ENCODE measurements at places on chromosomes 7 and 10.

DNA sequence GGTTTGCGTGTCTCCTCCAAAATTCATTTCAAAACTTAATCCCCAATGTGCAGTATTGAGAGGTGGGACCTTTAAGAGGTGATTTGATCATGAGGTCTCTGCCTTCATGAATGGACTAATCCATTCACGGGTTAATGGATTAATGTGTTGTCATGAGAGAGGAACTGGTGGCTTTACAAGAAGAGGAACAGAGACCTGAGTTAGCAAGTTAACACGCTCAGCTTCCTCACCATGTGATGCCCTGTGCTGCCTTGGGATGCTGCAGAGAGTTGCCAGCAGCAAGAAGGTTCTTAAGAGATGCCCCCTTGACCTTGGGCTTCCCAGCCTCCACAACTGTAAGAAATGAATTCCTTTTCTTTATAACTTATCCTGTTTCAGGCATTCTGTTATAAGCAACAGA lies 3.7 kb upstream of the TCTN3 start:
- no peak for DNase-seq

- no peak for DNase-seq
Measured at GRCh38 chr10:129796710-129797420, 167.2 kb downstream of the EBF3 start.

DNA sequence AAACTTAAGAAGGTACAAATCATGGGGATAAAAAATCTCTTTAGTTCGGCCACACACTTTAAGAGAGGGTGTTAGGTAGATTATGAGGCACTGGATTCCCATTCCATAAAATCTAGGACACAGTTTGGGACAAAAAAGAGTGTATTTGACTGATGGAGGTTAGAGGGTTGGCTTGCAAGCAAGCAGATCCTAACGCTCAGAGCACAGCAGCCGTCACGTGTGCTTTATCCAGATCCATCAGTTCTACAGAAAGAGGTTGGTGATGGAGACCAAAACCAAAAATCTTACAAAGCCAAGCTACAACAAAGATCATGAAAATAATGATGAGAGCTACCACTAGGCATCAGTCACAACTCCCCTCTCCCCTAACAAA lies 549.4 kb downstream of the TNS3 start:
- no peak for DNase-seq

DNA sequence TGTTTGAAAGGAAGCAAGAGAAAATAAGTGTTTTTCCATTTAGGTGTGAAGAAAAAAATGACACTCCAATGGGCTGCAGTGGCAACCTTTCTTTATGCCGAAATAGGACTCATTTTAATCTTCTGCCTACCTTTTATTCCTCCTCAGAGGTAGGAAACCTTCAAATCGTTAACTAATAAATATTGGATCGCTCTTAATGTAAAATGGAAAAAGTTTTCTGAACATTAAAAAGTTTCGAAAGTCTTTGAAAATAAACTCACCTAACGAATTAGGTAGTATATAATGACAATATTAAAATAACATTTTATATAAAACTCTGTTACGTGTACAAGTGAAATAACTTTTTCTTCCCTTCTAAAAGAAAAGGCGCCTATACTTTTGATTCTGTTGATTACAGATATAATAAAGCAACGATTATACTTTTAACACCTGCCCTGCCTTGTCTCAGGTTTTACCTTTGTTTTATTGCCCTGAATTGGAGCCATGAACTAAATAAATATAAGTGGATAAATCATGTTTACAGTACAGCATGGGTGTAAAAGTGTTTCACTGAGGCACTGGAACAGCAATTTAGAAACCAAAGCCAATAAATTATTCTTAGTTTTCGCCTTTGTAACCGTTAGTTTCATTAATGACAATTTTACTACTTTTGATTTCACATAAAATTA lies 804 bp downstream of the BCAP29 start:
- DNase-seq, result no peak

GRCh38 chr10:118939211-118940007 lies 90.1 kb upstream of the NANOS1 start:
- DNase-seq, result no peak

- no peak for DNase-seq
Measured at GRCh38 chr7:127665922-127666321, 13.9 kb downstream of the SND1 start.

DNA sequence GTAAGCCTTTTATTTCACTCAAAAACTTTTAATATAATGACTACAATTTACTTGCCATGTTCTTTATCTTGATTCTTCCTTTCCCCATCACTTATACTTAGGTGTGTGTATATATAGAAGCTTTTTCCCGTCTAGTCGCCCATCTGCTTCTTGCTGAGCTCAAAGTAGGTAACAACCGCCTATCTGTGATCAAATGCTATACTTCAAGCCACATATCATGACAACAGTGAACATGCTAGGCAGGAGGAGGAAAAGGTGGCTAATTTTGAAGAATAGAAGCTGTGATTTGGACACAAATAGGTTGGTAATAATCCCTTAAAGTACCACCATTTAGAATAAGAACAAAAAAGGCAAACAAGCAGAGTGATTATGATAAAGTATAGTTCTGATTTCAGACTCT lies 367.3 kb upstream of the CHRM2 start:
- DNase-seq, result no peak

DNA sequence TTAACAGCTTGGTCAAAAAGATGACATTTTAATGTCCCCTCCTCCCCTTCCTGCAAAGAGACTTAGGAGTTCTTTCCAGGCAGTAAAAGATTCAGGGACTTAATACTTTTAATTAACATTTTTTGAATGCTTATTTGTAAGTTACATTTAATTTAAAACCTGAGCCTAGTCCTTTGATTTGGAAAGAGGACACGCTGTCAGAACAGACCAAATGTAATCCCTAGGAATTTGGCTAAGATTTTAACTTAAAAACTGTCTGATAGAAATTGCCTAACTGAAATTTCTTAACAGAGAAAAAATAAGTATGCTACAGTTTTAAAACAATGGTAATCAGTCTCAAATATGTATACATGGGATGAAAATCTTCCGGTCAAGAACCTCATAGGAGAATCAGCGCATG lies 98.5 kb downstream of the NRP1 start:
- no peak for DNase-seq

GRCh38 chr10:35821339-35821911 lies 179.3 kb upstream of the FZD8 start:
- no peak for DNase-seq

GRCh38 chr7:116113310-116113709 lies 82.7 kb upstream of the TFEC start:
- no peak for DNase-seq

- DNase-seq, result no peak
Measured at GRCh38 chr10:16520900-16521299, 779 bp downstream of the C1QL3 start.

Measured in NCI-H2081 treated with DMSO at 0.1 percent for 48 hours (cell line).